NCI-H187 treated with DMSO at 0.1 percent for 48 hours (cell line): ENCODE measurements at places on chromosomes 5 and 9.

DNA sequence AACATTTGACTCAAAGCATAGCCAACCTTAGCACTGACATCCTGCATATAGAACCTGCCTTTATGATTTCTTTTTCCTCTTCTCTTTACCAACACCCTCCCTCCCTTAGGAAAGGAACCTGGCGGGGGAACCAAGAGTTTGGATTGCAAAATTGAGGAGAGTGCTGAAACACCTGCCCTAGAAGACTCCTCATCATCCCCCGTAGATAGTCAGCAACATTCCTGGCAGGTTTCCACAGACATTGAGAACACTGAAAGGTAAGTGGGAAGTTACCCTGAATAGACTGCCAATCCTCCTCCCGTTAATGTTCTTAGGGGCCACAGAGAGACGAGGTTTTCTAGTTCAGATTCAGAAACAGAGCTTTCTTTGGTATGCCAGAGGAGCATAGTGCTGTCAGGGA, 88.8 kb downstream of the RGS7BP start:
- no peak for DNase-seq

DNA sequence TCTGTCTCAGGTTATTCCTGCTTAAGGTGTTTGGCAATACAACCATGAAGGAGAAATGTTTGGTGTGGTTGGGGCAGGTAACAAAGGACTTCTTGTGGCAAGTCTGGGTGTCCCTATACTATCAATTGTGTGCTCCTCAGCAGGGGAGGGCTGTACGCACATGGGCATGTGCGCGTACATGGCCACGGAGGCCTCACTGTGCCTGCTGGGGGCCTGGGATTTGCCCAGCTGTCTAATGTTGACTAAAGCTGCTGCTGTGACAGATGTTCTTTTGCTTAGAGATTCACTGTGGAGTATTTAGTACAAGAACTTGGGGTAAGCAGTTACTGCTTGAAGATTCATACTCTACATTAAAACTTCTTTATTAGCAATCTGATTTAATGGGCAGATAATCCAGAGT, 97.5 kb downstream of the HSPA4 start:
- no peak for DNase-seq

DNA sequence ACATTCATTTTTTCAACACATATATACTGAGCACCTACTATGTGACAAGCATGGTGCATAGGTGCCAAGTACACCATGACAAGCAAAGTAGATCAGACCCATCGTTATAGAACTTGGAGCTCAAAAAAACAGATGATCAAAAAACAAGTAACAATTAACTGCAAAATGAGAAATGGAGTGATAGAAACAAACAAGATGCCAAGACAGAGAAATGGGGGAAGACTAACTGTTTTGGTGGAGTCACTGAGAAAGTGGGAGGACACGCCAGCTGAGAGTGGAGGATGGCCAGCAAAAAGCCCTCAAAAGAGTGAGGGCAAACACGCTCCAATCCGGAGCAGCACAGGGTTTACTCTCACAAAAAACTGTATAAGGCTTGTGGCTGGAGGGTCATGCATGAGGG, 50.6 kb downstream of the TTC39B start:
- no peak for DNase-seq

DNA sequence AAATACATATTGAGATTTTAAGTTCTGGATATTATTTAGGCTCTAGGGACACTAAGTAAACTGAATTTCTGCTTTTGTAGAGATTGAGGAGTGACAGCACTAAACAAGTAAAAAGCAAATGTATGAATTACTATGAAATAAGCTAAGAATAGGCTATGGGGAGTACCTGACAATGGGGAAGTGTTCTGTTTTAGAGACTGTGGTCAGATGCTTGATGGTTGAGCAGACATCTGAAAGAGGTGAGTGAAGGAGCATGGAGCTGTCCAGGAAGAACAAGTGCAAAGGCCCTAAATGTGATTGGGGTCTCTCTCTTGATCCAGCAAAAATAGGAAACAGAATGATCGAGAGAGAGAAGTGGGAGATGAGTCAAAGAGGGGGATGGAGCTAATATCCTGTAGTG, 111.7 kb downstream of the JAKMIP2 start:
- DNase-seq = no peak

DNA sequence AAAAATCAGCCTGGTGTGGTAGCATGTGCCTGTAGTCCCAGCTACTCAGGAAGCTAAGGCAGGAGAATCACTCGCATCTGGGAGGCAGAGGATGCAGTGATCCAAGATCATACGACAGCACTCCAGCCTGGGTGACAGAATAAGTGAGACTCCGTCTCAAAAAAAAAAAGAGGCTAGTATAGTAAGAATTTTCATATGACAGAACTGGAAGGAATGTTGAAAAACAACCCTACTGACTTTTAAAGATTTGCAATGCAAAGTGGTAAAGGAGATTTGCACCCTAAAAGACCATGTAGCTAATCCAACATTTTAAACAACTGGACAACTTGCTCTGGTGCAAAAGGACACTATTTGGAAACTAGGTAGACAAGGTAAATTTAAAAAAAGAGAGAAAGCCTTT, 58.1 kb downstream of the SH3PXD2B start:
- no peak for DNase-seq

- DNase-seq = no peak
Observed at GRCh38 chr9:132804576-132805295, 73.3 kb downstream of the AK8 start.

DNA sequence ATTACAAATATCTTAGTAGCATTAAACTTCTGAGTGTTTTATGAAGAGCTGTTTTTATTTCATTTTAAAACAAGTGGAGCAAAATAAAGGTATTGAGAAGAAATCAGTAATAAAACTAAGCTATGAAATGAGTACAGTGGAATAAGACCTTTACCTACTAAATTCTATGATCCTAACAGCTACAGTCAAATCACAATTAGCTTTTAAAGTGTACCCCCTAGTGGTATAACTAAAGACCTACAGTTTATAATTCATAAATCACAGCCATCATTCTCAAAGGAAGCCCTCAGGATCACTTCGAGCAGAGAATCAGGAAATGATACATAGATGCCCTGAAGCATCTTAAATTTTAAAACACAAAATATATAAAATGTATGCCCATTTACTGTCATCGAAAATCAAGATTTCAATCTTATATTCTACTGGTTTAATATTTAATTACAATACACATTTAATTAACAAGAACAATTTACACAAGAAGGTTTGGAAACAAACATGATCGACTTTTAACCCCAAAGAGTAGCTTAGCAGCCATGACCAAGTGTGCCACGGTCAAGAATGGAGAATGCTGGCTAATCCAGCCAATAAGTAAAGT, 12.3 kb downstream of the CCNH start:
- peak; percentile 40 for DNase-seq

- DNase-seq = no peak
Observed at GRCh38 chr5:10445352-10445751, 3.7 kb downstream of the ROPN1L start.

DNA sequence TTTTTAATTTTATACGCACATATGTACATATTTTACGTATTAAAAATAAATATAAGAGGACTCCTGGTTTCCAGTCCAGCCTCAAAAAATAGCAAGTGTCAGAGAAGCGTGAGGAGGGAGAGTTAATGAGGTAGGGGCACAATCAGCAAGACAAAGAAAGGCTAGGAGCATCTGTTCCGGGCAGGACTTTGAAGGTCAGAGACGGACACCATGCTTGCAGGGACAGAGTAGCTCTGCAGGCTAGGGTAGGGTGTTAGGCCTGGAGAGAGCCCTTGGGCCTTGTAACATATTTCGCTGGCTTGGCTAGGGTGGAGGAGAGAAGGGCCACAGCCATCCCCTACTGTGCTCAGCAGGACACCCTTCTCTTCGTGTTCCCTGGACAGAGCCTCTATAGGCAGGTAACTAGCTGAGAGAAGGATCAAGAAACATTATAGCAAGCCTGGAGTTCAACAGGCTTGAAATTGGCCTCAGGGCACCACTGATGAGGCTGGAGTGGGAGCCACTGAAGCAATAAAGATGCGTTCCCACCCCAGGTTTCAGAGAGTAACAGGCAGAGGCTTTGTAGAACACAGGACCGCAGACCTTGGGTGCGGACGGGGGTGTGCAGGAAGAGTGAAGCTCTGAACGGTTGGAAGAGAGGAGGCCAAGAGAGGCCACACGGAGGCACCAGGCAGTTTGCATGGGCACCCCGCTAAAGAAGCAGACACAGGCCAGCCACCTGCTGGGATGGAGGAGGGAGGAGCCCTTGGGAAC, 9.7 kb upstream of the IPPK start:
- DNase-seq = no peak
